ENCODE measurements at places on chromosomes 12 and 14.

- DNase-seq = no peak
Measured at GRCh38 chr14:38873941-38874612, 229.0 kb downstream of the SEC23A start.

- DNase-seq = no peak
Measured at GRCh38 chr12:101648195-101648594, 49.2 kb upstream of the CHPT1 start.

DNA sequence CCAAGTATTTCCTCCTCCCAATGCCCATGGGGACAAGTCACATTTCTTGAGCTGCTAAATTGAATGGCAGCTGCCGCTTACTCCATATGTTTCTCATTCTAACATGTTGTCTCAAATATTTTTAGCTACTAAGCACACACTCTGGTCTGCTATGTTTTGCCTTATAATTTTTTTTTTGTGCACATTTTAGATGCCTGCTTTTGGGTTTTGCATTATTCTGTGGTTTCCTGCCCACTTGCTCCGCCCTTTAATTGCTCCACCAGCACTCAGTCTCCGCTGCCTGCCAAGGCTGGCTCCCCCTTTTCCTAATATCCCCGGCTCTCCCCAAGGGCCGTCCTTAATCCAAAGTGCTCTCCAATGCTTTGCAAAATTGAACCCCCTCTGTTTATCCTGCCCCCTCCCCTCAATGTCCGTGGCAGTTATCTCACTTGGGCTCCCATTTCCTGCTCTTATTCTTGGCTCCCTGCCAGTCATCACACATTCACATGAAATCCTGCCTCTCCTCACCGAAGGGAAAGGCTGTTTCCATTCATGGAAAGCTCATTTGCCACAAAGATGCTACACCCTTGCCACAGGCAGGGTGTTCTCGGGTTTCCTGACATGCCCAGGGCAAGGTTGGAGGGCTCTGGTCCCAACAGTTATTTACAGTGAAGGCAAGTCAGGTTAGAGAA, 79.4 kb downstream of the C12orf75 start:
- no peak for DNase-seq

DNA sequence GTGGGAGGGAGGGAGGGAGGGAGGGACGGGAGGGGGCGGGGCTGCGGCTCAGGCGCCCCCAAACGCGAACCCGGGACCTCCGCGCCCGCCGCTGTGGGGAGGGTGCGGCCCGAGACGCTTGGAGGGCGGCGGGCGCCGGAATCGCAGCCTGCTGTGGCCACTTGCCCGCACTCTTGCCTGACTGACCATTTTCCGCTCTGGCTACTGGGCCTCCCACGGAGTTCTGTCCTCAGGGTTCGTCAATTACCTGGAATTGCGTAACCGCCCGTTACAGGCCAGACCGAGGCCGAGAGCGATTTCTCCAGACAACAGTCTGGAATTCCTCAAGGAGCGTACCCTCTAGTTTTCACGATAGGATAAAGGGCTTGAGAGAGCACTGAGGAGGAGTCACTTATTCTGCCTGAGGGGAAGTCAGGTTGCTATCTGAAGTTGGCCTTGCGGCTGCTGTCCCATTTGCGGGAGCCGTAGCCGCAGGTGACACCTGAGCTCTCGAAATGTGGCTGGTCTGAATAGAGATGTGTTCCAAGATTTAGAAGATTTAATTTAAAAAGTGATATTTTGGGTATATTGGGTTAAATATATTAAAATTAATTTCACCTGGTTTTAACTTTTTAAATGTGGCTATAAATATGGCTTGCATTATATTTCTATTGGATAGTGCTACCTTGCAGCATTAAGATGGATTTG, 446 bp upstream of the ZNF641 start:
- no peak for DNase-seq

DNA sequence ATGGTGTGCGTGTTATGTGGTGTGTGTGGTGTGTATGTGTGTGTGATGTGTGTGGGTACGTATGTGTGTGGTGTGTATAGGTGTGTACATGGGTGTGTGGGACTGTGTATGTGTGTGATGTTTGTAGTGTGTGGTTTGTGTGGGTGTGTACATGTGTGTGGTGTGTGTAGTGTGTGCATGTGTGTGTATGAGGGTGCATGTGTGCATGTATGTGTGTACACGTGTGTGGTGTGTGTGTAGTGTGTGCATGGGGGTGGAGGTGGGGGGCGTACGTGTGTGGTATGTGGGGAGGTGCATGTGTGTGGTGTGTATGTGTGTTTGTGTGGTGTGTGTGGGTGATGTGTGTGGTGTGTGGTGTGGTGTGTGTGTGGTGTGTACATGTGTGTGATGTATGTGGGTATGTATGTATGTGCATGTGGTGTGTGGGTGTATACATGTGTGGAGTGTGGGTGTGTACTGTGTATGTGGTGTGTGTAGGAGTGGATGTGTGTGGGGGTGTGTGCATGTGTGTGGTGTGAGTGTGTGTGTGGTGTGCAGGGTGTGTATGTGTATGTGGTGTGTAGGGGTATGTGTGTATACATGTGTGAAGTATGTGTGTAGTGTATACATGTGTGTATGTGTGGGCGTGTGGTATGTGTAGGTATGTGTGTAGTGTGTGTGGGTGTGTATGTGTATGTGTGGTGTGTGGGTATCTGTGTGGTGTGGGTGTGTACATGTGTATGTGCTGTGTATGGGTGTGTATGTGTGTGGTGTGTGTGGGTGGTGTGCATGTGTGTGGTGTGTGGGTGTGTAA, 119.8 kb upstream of the GSC start:
- no peak for DNase-seq

DNA sequence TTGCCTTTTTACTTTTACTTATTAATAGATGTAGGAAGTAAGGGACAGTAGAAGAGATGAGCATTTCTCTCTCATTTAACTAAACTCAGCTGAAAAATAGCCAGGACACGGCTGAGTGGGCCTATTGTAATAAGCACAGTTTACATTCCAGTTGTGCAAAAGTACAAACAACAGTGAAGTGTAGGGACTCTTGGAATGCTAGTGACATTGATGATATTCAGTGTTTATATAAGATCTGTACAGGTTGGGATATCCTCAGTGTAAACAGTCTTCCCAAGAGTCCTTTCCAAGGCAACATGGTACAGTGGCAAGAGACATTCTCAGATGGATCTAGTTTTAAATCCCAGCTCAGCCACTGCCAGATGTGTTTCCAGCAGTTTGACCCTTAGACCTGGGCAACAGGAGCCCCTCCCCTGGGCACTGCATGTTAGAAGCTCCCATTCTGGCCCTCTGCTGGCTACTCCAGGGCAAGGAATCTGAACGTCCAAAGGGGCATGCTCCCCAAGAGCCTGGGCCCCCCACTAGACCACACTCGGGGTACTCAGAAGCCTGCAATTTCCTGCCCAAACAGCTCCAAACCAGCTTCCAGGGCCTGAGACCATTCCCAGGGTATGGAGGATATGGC, 55.3 kb downstream of the STAB2 start:
- no peak for DNase-seq

DNA sequence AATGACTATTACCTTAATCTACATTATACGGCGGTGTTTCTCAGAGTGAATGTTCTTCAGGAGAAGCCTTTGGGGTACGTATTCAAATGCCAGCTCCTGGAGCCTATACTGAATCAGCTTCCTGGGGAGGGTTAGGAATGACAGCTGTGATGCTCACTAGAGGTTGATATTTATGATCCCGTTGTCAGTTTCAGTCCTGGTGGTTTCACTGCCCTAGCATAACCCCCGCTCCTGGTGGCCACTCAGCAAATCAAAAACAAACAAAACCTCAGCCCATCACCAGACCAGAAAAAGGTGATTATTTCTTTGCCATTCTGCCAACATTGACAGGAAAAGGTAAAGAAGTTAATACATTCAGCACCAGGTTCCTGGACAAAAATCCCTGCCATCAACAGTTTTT, 136.5 kb upstream of the CRY1 start:
- no peak for DNase-seq

GRCh38 chr12:100061814-100062213, 77.1 kb upstream of the ANKS1B start:
- no peak for DNase-seq

- no peak for DNase-seq
Measured at GRCh38 chr12:3473171-3473570, 17.8 kb upstream of the PRMT8 start.

GRCh38 chr14:73026243-73026844, 562 bp downstream of the ZFYVE1 start:
- DNase-seq = no peak

- no peak for DNase-seq
Measured at GRCh38 chr14:92215579-92215978, 93.8 kb downstream of the CPSF2 start.

GRCh38 chr12:81296556-81297305, 218.9 kb downstream of the ACSS3 start:
- DNase-seq = no peak

GRCh38 chr14:100116134-100116533, 43.3 kb downstream of the DEGS2 start:
- no peak for DNase-seq

GRCh38 chr12:113241191-113242025, 20.1 kb downstream of the TPCN1 start:
- DNase-seq = no peak

DNA sequence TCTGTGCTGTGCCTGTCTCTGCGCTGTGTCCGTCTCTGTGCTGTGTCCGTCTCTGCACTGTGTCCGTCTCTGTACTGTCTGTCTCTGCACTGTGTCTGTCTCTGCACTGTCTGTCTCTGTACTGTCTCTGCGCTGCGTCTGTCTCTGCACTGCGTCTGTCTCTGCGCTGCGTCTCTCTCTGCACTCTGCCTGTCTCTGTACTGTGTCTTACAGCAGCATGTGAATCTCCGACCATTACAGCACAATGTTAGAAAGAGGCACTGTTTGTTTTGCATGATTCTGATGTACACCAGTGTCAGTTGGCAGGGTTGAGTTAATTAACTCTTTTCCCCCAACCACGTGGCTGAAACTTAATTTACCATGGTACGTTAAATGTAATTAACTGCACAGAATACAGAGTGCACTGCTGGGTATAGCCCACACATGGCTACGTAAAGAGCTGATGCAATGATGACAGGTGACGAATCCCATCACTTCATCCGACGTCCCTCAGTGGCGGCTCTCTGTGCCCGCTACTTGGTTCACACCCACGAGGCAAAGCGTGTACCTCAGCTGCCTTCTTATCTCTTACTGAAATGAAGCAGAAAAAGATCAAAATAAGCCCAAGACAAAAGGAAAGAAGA, 127.7 kb upstream of the SFSWAP start:
- no peak for DNase-seq

DNA sequence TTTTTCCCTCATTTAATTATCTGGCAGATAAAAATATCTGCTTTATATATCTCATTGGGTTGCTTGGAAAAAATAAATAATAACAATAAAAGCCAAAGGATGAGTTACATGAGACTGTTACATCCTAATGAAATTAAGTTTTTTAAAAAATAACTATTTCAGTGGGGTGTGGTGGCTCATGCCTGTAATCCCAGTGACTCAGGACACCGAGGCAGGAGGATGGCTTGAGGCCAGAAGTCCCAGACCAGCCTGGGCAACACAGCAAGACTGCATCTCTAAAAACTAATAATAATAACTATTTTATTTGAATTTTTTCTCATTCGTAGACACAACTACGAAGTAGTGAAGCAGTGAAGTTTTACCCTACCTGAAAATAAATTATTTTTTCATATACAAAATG, 103.3 kb downstream of the BCAT1 start:
- DNase-seq = no peak

GRCh38 chr12:45354399-45354798, 138.5 kb downstream of the ANO6 start:
- no peak for DNase-seq

DNA sequence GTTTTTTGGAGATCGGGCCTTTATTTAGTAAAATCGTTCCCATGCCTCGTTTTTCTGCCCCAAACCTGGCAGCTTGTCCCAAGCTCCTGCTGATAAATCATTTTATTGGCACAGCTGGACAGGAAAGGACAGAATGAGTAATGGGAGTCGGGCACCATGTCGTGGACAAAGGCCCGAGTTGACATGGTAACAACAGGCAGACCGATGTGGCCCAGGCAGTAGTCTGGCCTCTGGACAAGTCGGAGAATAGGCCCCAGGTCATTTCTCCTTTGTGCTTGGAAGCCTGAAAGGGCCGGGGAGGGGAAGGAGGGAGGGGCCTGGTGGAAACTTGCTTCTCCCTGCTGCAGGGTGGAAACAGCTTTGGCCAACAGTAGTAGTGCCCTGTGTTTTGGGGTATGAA, 234.9 kb downstream of the SUDS3 start:
- no peak for DNase-seq

- no peak for DNase-seq
Measured at GRCh38 chr14:88048351-88048750, 43.4 kb downstream of the GPR65 start.

DNA sequence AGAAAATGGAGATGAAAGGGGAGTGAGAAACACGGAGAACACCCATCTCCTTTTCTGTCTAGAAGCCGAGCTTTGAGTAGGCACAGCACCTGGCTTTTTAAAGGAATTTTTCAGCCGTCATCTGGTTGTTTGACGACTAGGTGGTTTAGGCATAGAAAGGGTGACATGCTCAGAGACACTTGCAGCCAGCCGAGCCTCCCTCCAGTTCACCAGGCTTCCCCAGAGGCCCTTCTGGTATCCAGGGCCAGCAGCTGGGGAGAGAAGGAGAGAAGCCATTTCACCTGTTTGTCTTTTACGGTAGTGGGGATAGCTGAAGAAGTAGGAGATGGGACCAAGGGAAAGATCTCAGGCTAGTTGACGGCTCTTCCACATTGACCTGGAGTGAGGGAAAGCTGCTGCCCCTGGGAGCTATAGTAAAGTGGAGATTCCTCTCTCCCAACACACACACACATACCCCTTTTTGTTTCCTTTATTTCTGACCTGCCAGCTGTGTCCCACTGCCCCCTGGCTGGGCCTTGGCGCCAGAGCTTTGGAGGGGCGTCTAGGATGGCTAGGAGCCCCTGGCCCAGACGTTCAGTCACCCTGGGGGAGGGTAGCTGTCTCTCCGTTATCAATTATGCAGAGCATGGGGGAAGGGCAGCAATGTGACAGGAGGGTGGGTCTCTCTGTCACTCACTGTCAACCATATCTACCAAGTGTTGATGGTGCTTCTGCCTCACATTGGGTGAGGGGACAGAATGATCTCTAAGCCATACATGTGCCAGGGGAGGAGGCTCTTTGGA, 5.5 kb downstream of the MAP3K12 start:
- DNase-seq = no peak

DNA sequence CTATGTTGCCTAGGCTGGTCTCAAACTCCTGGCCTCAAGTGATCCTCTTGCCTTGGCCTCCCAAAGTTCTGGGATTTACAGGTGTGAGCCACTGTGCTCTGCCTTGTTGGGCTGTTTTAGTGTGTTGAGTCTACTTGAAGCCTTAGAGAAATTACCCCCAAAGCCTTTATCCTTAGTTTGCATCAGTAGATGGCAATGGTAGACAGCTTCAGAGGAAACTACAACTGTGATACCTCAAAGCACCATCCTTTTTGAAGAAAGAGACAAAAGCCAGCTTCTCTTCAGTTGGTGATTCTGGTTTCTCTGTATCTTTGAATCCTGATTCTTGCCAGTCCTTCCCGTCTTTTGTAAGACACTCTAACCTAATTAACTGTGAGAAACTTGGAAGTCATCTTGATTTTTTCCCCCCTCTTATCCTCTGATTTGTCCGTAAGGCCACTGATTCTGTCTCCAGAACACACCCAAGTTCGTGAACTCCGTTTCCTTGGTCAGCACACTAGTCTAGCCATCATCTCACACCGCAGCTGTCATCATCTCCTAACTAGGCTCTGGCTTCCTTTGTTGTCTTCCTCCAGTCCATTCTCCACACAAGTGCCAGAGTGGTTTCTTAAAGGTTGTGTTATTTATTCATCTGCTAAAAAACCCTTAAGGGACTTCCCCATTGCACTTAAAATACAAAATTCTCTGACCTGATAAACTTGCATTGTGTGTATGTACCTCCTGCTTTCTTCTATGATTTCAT, 20.2 kb downstream of the ATP2A2 start:
- no peak for DNase-seq

- DNase-seq = no peak
Measured at GRCh38 chr14:43898687-43899086, 608.4 kb downstream of the FSCB start.
